Karpas-422 (cell line): ENCODE measurements at places on chromosomes 16 and 17.

- no peak for DNase-seq
Measured at GRCh38 chr16:10182222-10183053, at the start of gene GRIN2A. Gene GRIN2A (minus strand): TSS chr16:10182428. CDS start chr16:10180411, 2,017 bp downstream.

DNA sequence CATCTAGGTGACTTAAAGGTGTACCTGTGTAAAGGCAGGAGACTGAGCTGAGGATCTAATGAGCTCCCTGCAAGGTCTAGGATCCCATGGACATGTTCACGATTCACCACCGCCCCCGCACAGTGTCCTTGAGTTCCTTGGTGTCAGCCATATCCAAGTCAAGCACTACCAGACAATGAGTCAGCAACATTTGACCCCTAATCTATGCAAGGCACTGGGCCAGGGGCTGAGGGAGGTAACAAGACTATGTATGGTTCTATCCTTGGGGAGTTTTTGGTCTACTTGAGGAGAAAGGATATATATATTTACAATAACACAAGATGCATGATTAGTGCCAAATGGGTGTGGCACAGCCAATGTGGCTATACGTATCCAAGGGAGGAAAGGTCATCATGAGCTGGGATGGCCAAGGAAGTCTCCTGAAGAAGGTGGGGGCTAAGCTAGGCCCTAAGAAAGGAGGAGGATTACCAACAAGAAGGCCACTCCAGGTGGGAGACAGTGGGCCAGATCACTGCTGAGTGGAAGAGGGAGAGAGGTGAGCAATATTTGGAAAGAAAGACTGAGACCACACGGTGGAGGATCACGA is 35.0 kb downstream of the ITGB3 start:
- DNase-seq: no peak

- no peak for DNase-seq
Measured at GRCh38 chr16:70737377-70738082, 51.7 kb upstream of the MTSS2 start.

DNA sequence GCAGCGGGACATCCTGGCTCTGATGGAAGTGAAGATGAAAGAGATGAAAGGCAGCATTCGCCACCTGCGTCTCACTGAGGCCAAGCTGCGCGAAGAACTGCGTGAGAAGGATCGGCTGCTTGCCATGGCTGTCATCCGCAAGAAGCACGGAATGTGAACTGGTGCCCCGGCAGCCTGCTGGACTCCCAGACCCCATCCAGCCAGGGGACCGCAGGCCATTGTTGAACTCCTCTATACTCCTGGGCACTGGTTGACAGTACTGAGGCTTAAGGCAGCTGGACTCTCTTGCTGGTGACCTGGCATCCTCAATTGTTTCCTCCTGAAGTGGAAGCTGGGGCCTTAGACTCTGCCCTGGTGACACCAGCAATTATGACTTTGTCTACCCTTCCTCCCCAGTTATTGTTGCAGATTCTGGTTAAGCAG is 1.2 kb downstream of the THAP11 start:
- no peak for DNase-seq

DNA sequence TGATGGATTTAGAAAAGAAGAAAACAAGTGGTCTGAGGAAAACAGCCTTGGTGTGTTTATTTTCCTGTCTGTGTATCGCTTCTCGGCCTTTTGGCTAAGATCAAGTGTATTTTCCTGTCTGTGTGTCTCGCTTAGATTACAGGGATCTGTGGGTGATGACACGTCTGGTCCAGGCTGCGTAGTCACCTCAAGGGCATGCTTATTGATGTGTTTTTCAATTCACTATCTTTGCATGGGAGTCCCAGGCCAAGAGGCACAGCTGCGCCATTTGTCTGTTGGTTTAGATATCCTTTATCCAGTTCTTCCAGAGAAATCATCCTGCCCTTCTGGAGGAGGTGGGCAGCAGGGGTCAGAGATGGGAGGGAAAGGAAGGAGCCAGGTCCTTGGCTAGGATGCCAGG is 47.1 kb upstream of the STH start:
- no peak for DNase-seq

- DNase-seq: no peak
Measured at GRCh38 chr16:53693320-53693719, 10.3 kb downstream of the RPGRIP1L start.

- no peak for DNase-seq
Measured at GRCh38 chr16:64361753-64362152, 760.1 kb downstream of the CDH11 start.

DNA sequence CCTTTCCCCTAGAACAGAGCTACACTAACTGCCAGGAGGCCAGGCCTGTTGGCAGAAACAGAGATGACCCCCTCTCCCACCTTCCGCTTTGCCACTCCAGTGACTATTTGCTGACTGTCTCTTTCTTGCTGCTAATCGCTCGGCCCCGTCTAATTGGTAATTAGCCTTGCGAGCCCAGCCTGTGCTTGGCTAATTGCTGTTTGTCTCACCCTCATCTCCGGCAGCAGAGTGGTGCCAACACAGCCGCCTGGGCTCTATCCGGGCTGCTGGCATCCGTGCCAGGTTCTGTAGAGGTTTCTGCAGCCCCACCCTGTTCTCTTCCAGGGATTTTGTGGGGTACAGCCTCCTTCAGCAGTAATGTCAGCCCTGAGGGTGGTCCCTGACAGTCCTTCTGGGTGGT is 27.4 kb upstream of the PHB1 start:
- no peak for DNase-seq

GRCh38 chr17:4142107-4142900 is 526 bp downstream of the ZZEF1 start:
- peak; percentile 64 for DNase-seq

DNA sequence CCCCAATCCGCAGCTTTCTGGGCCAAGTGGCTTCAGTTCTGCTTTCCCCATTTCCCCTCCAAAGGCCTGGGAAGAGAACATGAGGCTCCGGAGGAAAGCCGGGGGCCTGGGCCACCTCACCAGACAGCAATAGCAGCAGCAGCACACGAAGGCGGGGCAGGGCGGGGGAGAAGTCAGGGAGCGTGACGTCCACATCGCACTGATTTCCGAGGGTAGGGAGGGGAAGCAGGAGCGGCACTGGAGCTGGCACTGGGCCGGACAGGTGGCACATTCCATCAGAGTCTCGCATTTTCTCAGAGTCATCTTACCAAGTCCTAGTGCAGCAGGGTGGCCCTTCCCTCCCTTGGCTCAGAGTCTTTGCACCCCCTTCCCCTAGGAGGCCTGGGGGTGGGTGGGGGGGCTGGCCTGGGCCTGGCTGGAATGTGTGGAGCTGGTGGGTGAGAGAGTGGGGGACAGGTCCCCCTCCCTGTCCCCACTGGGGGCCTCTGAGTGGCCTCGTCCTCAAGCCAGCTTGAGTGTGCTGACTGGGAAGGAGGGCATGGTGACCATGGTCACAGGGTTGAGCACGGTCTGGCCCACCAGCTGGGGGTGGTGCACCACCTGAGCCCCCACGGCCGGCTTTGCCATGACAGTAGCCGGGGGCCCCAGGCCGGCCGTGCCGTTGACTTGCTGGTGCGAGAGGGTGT is 14.3 kb downstream of the MNT start:
- no peak for DNase-seq
